ENCODE measurements at places on chromosomes 5 and 9.

DNA sequence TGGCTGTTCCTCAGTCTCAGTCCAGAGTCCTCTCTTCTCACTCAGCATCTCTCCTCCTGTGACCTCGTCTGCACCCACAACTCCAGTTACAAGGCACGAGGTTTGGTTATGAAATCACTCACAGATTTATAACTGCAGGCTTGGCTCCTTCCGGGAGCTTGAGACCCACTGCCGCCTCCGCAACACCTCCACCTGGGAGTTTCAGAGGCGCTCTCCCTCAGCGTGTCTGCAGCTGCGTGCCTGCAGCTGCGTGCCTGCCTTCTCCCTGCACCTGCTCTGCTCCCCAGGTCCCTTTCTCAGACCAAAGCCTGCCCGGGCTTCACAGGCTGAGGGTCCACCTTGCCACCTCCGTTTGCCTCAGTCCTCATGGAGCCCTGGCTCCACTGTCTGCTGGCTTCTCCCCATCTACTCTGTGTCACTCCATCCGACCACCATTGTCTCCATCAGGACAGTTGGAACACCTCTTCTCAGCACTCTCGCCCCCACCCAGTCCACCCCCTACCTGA lies 51.5 kb downstream of the HRH2 start:
- DNase-seq: no peak

DNA sequence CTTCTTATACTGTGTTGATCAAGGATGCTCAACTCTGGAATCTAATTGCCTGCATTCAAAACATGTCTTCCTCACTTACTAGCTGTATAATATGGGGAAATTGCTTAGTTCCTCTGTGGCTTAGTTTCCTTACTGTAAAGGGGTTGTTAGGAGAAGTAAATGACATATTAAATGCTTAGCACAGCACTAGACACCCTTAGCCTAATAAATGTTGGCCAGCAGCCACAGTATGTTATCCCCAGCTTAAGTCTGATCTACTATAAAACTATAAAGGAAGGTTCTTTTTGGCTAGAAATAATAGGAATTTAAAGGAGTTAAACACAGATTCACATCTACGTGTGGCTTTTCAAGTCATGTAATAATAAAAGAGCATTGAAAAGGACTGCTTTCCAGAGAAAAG lies 232.4 kb downstream of the PCSK1 start:
- no peak for DNase-seq

DNA sequence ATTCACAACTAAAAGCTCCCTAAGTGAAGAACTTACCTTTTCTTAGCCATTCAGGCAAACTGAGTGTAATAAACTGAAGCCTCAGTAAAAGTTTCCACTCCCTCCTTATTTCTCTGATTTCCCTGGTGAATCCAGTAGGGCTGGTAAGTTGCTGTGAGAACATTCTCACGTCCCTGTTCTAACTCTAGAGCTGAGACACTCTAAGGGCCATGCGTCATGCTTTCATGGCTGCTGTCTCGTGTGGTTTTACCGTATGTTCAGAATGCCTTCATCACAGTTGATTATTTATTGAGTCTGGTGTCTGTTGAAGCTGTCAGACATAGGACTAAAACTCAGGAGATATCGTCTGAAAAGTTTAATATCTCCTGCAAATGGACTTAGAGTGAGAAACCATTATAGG lies 1.3 kb downstream of the OR2S2 start:
- DNase-seq: no peak

GRCh38 chr9:109574061-109574882 lies 76.2 kb upstream of the PTPN3 start:
- DNase-seq: no peak

GRCh38 chr5:11387382-11387781 lies 516.9 kb downstream of the CTNND2 start:
- no peak for DNase-seq

DNA sequence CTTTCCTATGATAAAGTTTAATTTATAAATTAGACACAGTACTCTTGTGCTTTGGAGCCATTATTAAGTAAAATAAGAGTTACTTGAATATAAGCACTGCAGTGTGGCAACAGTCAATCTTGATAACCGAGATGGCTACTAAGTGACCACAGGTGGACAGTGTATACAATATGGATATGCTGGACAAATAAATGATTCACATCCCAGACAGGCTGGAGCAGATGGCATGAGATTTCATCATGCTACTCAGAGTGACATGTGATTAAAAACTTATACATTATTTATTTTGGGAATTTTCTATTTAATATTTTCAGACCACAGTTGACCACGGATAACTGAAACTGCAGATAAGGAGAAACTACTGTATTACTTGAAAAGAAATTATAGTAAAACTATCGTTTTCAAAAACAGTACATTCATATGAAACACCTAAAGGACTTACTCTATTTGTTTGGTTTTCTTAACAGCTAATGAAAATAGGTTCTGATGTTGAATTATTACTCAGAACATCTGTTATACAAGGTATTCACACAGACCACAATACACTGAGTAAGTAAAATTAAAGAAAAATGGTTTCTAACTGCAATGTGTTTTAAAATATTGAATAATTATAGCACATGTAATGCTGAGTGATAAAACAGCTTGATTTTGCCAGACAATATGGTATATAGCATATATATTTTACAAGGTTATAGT lies 16.0 kb downstream of the LYRM7 start:
- no peak for DNase-seq

- no peak for DNase-seq
Observed at GRCh38 chr5:159928122-159928909, 12.0 kb downstream of the ADRA1B start.

DNA sequence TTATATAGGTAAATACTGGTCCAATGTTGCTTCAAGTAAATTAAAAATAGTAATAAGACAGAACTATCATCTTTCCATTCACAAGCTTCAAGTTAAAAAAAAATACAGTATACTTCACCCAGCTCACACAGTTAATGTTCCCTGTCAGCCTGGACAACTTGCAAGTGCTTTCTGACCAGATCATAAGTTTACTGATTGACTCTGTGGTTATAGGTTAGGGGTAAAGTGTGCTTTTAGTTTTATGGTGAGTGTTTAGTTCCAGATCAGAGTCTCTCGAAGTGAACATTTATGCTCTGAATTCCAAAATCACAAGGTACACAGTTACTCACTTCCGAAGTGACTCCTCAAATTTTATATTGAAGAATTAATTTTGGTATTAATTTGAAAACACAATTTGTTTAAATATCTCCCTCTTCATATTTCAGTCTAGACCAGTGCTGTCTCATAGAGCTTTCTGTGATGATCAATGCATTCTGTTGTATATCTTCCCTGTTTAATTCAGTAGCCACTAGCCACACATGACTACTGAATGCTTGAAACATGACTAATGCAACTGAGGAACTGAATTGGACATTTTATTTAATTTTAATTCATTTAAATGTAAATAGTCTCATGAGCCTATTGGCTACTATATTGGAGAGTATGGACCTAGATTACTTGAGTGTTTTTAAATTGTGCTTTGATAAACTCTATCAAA lies 90.7 kb downstream of the MEF2C start:
- DNase-seq: no peak

DNA sequence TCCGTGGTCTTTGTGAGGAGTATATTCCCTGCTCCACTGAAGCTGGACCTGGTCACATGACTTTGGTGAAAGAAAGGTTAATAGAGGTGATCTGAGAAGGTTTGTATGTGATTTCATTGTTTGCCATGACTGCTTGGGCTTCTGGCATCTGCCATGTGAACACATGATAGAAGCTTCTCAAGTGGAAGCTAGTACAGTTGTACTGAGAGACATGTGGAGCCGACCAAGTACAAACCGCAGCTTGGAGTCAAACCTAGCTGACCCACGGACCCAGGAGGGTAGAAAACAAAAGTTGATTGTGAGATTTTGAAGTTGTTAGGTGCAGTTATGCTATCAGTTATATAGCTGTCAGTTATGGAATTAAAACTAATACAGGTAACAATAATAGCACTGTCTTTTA lies 140.4 kb downstream of the CARTPT start:
- no peak for DNase-seq

DNA sequence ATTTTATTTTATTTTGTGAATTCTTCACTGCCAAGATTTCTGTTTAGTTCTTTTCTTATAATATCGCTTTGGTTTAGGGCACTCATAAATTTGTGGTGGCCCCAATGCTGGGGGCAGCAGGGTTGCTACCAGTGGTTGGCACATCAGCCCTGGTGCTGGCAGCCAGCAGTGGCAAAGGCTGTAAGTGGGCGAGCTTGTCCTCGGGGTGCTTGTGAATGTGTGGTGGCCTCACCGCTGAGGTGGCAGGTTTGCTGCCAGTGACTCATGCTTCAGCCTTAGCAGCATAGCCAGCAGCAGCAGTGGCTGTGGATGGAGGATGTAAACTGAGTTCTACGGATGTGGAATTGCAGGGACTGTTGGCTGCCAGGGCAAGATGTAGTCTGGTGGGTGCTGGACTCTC lies 262.9 kb upstream of the DMAC1 start:
- DNase-seq: no peak

GRCh38 chr5:10552183-10553143 lies 11.4 kb upstream of the ANKRD33B start:
- DNase-seq: no peak

DNA sequence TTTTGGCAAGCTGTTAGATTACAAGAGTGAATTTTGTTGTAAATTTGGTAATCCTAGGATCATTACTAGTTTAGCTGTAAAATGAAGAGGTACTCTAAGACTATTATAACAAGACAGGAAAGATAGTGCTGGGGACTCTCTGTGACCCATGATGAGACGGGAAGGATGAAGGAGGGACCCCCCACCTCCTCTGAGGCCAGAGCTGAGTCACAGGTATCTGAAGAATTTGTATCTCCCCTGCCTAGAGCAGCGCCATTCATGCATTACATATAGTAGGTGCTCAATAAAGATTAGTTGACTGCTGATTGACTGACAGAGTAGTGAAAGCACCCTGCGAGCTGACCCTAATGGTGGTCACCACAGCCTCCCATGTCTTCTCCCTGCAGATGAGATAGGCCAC lies 202.8 kb downstream of the SNX18 start:
- no peak for DNase-seq

DNA sequence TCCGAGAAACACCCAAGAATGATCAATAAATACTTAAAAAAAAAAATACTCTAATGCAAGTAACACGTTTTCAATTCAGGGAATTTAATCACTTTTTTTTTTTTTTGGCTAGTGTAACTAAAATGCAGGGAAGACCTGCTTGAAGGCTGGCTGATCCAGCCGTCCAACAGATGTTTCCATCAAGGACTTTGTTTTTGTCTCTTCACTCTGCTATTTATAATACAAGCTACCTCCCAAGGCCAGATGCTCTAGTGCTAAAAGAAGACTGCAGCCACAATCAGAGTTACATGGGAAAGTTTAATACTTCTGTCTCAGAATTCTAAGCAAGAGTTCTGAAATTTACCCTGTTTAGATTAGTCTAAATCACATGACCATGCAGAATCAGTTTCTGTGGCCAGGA lies 14.5 kb downstream of the TBCA start:
- DNase-seq: no peak

DNA sequence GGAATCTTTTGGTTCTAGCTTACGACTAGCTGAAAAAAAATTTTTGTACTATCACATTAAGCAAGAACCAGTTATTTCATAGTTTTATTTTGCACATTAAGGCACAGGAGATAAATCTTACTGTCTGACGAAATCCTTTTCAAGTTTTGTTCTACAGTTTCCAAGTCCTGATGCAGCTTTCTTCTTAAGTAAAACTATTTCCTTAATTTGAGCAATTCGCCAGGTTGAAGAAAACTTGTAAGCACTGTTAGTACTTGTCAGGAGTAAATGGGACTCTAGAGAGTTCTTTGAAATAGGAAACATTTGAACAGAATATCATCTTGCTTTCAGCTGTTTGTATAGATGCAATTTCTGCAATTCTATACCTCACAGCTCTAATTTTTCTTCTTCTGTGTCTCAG lies 318.8 kb upstream of the ELAVL2 start:
- DNase-seq: no peak

DNA sequence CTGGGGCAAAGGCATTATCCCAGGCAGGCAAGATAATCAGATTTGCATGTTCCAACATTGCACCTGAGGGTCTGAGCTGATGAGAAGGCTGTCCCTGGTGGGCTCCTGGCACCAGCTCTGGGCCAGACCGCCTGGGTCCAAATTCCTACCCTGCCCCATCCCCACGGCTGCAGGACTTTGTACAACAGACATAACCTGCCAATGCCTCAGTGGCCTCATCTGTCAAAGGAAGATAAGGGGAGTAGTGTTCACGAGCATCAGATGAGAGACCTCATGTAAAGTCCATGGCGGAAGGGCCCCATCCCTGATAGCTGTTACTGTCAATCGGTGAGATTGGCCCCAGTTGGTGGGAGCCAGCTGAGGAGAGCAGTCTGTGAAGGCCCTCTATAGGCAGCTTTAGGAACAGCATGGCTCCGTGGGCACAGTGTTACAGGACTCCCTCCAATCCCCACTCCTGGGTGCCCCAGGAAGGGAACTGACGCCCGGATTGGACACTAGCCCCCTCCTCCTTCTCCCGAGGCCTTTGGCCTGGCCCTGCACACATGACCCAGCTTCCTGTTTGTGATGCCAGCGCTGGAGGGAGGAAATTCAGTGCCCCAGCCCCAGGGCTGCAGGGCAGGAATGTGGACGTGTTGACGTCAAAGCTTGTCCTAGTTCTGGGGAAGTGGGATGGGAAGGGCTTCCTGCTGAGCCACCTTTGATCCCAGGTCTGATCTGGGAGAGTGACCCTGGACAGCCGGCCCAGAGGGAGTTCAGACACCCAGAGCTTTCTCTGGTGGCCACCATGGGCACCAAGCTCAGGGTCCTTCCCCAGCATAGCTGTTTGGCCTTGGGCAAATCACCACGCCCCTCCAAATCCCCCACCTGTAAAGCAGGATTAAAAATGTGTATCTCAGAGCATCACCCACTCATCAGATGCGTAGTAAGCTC lies 56.2 kb downstream of the DUSP1 start:
- peak; percentile 46 for DNase-seq

GRCh38 chr5:74409166-74409706 lies 231.3 kb downstream of the ENC1 start:
- no peak for DNase-seq

- DNase-seq: no peak
Observed at GRCh38 chr9:134923466-134923865, 5.8 kb upstream of the FCN1 start.

- DNase-seq: no peak
Observed at GRCh38 chr5:95102687-95103086, 182.2 kb downstream of the MCTP1 start.

DNA sequence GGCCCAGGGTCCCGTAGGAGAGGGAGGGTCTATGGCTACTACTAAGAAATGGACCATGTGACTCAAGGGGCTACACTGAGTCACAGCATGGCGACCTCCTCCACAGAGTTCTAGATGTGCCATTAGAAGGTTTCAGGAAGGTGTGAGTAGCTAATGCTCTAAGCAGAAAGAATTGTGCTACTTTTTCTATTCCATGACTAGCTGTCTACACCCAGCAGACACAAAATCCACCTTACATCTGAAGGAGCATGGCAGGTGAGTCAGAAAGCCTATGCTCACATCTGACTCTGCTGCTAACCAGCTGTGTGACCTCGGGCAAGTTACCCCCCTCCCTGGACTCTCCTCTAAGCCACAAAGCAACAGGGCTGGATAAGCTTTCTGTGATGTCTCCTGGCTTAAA lies 14.4 kb upstream of the MEIKIN start:
- no peak for DNase-seq

GRCh38 chr9:75892216-75892911 lies 1.9 kb downstream of the PCSK5 start:
- no peak for DNase-seq

Data from central memory CD4-positive, alpha-beta T cell (primary cell).